Melanocyte of skin (primary cell): ENCODE measurements at places on chromosomes 11 and 22. TPM values are rescaled to one million over a fixed set of nuclear protein-coding genes. Genes with fewer than 3 reads are reported as not detected.

OR52E1 gene
- total RNA-seq = not detected in 2 replicates

MADD gene
- total RNA-seq = 22.7 and 24.0 TPM in 2 replicates

TSPO gene
- total RNA-seq = 235 and 263 TPM in 2 replicates

MS4A3 gene
- total RNA-seq = not detected in 2 replicates

MOV10L1 gene
- 0.34 and 0.36 TPM in 2 replicates for total RNA-seq

TSPAN32 gene
- 0.34 and 1.1 TPM in 2 replicates for total RNA-seq

RFPL1 gene
- not detected in 2 replicates for total RNA-seq

ACAT1 gene
- 72.2 and 75.9 TPM in 2 replicates for total RNA-seq

POU2AF3 gene
- not detected in 2 replicates for total RNA-seq

TMEM191B gene
- 0.33 TPM in 1 of 2 replicates, not detected in the other for total RNA-seq

OR51S1 gene
- total RNA-seq = not detected in 2 replicates

KRTAP5-1 gene
- total RNA-seq = not detected in 2 replicates

MMP1 gene
- total RNA-seq = under 0.01 and 14.2 TPM in 2 replicates

OTOG gene
- not detected in 2 replicates for total RNA-seq

SMC1B gene
- not detected in 2 replicates for total RNA-seq

LDHAL6A gene
- not detected in 2 replicates for total RNA-seq

NPAT gene
- total RNA-seq = 30.3 and 77.8 TPM in 2 replicates

MS4A6A gene
- total RNA-seq = not detected in 2 replicates

NCAM1 gene
- 0.69 and 14.5 TPM in 2 replicates for total RNA-seq

OR52I1 gene
- not detected in 2 replicates for total RNA-seq

OR5B21 gene
- total RNA-seq = 0.31 TPM in 1 of 2 replicates, not detected in the other

SAA4 gene
- total RNA-seq = not detected in 2 replicates

EFCAB6 gene
- 0.33 and 0.77 TPM in 2 replicates for total RNA-seq

TCN1 gene
- total RNA-seq = 8.7 and 18.2 TPM in 2 replicates

LINC01488 gene
- not detected in 2 replicates for total RNA-seq

NXPE4 gene
- total RNA-seq = not detected in 2 replicates

GALNT18 gene
- 22.3 and 27.9 TPM in 2 replicates for total RNA-seq

PRR33 gene
- total RNA-seq = not detected in 2 replicates

CARD18 gene
- total RNA-seq = not detected in 2 replicates

C11orf42 gene
- not detected in 2 replicates for total RNA-seq

JOSD1 gene
- total RNA-seq = 45.6 and 48.3 TPM in 2 replicates

IL18 gene
- total RNA-seq = 0.34 and 0.73 TPM in 2 replicates

RAC2 gene
- 1.00 and 2.2 TPM in 2 replicates for total RNA-seq
